ENCODE measurements at places on chromosomes 2 and 18.

DNA sequence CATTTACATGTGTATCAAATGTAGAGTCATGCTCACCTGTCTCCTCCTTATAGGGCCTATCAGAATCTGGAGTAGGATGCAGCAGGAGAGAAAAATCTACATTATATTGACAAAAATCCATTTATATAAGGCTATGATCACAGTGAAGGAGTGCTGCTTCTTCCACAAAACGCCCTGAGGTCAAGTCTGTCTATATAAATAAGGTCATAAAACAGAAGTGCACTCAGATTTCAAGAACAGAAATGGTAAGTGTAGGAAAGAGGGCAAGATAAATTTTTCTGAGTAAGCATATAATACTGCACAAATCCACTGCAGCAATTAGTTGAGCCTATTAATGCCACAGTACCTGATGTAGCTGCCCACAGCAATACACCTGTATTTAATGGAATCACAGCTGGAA is 51.8 kb downstream of the COL5A2 start:
- DNase-seq: no peak

- no peak for DNase-seq
Observed at GRCh38 chr2:158142165-158142564, 40.5 kb downstream of the UPP2 start.

- no peak for DNase-seq
Observed at GRCh38 chr2:158038901-158039300, 62.8 kb upstream of the UPP2 start.

- DNase-seq: no peak
Observed at GRCh38 chr2:95044601-95045000, 19.1 kb downstream of the MAL start.

DNA sequence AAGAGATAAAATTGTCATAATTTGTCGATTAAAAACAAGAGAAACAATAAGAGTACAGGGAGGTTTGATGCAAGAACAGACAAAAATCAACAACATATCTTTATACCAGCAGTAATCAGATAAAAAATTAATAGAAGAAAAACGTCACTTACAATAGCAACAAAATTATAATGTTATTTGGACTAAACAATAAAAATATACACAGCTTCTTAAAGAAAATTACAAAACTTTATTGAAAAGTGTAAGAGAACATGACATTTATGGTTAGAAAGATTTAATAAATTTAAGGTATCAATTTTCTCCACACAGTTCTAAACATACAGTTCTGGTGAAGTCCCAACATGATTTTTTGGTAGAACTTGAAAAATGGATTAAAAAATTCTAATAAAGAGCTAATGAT is 12.8 kb downstream of the RNF138 start:
- DNase-seq: no peak

DNA sequence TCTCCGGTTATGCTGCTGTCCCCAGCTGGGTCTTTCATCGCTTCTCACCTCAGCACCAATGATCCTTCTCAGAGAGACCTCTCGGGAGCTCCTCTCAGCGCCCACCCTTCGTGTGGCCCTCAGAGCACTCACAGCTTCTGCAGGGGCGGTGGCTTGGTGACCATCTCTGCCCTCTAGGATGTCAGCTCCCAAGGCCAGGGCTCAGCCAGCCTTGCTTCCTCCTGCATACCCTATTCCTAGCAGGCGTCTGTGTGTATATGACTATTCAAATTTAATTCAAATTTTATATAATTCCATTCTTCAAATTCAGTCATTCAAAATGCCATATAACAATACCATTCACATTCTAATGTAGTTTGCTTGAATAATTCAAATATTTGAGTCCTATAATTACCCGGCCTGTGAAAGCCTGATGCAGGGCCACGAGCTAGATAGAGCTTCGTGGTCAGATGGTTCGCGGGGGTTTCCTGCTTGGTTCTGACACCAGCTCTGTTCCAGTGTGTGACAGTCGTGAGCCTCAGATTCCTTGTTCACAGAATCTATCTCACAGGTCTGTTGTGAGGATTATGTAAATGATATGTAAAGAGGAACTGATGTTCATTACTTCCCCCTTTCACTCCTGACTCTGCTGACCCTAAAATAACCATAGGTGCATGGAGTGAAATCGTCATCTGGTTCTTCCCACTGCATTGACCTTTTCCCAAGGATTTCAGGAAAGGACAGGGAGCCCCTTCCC is 94.0 kb upstream of the CNGA3 start:
- no peak for DNase-seq

GRCh38 chr2:119431155-119431975 is at the start of gene TMEM37:
Gene TMEM37, plus strand, starts transcription at chr2:119431854. Its CDS starts 50 bp downstream, at chr2:119431904.
- no peak for DNase-seq

DNA sequence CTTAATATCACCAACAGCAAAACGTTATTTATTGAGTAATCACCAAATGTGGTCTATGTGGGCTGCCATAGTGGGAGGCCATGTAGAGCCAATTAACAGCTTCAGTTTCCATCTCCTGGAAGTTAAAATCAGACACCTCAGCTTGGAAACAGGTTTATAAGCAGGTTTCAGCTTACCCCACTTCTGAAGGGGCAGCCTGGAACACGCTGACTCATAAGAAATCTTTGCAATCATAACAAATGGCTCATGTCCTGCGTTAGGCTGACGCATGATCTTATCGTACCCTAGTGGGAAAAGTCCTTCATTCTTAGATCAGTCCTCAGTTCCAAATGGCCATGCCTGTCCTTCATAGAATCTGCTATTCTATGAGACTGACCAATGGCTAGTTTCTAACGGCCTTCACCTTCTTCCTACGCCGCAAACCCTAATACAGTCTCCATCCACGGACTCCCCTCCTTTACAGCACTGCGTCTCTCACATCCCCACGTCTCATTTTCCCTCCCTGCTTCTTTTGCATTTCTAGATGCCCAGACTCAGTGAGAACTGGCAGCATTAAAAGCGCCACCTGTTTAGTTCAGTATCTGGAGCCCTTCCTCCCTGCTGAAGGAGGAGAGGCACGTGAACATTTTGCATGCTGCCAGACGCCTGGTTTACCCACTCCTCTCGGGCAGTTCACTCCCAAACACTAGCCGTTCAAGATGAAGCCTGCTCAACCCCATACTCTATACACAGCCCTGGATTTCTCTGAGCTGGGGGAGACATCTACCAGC is 24.2 kb upstream of the BZW1 start:
- no peak for DNase-seq

- no peak for DNase-seq
Observed at GRCh38 chr2:223947711-223948205, 2.6 kb upstream of the WDFY1 start.

GRCh38 chr2:115634578-115634977 is 1192.1 kb downstream of the DPP10 start:
- DNase-seq: no peak

DNA sequence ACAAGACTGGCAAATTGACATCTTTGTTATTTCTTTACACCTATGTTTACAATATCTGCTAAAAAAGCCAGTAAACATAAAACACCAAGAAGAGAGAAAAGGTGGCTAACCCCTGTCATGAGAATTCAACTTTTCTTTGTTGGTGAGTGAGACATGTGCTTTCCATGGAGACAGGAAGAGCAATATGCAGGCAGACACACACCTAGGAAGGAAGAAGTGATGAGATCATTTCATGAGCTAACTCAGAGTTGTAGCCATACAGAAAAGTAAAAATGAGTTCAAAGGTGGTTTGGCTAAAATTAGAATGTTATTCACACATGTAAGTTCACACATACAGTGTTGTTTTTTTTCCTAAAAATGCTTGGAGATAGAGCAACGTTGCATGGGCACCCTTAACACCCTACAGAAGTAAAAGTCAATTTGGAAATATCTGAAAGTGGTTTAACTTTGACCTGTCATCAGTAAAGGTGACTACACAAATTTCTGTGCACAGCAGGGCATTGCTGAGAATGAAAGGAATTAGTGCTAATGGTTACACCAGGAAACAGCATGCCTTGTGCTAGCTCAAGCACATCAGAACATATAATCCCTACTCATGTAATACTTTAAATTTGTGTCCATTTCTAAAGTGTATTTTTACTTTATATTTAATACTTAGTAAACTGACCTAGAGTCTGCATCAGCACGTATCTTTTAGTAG is 557.6 kb downstream of the CBLN2 start:
- DNase-seq: no peak

DNA sequence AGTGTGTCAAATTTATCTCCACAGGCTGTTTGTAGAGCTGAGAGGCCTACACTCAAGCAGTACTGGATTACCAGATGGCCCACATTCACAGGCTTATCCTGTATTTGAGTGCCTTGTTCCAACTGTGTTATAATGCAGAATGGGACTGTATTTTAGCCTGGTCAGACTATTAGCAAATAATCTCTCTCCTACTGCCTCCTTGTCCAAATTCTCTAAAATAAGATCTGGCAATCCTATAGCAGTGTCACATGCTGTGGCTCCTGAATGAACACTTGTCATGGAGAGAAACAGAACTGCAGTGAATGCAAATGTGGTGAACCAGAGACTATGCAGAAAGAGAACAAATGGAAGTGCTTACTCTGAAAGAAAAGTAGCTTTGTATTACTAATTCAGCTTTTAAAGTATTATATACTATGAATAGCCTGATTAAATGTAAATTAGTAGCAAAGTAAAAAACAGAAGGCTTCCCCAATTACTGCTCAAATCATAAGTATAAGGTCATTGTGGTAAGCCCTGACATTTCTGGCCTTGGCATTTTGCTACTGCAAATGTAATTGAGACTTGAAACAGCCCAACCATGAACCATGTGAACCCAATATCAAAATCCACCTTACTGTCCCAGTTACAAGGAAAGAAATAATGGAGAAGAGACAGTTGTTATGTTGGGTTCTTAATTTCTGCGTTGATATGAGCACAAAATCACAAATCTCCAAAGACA is 80.0 kb downstream of the MAP4K3 start:
- no peak for DNase-seq

GRCh38 chr2:233556881-233557736 is 9.5 kb downstream of the USP40 start:
- DNase-seq: no peak

DNA sequence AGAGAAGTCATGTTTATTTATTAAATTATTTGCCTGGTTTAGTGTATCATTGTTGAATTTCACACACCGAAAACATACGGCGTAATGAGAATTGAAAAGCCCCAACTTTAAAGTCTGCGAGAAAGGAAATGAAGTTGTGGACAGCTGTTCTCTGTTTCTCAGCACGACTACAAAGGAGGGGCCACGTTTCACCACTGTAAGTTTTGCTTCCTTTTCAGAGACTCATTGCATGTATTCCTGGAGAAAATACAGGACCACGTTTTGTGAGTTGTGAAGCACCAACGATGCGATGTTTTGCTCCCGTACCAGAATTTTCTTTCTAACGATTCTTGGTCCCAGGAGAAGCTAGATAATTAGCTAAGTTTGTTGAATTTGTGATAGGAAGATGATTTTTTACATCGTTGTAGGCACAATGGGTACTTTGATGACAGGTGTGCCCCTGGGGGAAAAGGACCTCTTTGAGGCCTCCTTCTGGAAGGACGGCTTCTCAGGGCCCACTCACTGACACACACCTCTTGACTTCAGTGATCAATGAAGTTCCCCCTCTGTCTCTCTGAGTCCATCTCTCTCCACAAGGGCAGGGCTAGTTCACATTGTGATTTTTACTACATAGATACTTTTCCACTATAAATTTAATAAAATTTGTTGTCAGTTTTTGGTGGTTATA is 23.7 kb upstream of the ACKR3 start:
- no peak for DNase-seq

DNA sequence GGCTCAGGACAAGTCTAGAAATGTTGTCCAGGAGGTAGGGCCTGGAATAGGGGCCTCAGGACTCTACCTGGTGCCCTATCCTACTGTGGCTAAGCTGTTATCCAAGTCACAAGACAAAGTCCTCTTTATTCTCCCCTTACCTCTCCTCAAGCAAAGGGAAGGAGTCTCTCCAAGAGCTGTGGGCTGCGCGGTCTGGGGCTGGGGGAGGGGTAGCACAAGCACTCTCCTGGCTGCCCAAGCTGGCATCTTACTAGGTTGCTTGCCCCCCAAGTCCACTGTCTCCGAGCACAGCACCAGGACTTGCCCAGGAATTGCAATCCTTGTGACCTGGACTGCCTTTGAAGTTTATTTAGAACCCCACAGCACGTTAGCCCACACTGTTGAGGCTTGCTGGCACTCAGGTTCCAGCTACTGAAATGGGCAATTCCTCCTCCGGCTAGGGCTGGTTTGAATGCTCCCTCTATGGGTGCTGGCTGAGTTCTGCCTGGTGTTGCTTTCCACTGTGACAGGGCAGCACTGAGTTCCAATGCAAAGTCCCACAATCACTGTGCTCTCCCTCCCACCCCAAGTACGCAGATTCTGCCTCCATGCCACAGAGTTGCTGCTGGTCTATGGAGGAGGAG is 18.5 kb downstream of the DHRS9 start:
- DNase-seq: no peak

GRCh38 chr2:98025481-98026037 is 29.8 kb upstream of the TMEM131 start:
- DNase-seq: no peak

- DNase-seq: no peak
Observed at GRCh38 chr2:121949271-121949670, 193.8 kb downstream of the TSN start.

DNA sequence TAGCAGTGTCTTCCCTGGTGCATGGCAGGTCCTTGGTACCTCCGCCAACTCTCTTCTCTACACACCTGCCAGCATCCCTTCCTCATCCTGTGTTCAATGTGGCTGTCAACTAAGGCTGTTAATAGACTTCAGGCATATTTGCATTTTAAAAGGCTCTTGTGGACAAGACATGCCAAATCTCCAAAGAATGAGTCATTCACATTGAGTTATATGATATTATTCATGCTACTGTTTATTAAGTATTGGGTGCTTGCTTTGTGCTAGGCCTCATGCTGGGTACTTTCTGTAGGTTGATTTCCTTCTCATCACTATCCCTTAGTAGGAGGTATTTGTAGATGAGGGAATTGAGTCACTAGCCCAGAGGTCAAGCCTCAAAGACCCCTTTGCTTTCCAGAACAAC is 5.2 kb downstream of the MYO1B start:
- no peak for DNase-seq

GRCh38 chr2:128442053-128442751 is 123.5 kb upstream of the HS6ST1 start:
- no peak for DNase-seq

DNA sequence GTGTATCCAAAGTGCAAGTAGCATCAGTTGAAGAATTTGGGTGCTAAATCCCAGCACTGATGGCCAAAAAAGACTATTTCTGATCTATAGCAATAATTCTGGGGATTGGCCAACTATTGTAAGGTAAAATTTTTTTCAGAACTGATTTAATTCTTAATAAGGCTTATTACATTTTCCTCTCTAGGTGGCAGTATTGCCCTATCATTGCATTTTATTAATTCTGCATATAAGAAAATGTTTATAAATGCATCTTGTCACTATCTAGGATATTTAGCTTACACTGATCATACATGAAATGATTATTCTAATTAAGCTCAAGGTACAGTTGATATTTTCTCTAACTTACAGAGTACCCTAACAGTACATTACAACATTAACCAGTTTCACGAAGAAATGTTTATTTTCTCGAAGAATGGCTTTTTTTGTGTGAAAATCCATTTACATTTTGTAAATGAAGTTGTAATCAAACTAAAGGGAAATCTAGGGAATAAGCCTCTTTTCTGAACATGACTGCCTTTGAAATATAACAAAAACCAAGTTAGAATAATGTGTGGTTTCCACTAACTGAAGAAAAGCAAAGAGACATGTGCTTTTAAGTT is 11.0 kb downstream of the TTN start:
- no peak for DNase-seq

GRCh38 chr2:12452185-12452584 is 264.6 kb upstream of the TRIB2 start:
- DNase-seq: no peak

GRCh38 chr18:27461957-27462356 is 276.8 kb upstream of the CHST9 start:
- DNase-seq: no peak

Data from activated gamma-delta T cell treated with anti-CD3 and anti-CD28 coated beads, Interleukin-2, amount 50 U/mL, for 16 hours (primary cell).